ENCODE measurements at places on chromosomes 2 and 18. TPM values are rescaled to one million over a fixed set of nuclear protein-coding genes. Genes with fewer than 3 reads are reported as not detected.

DNA sequence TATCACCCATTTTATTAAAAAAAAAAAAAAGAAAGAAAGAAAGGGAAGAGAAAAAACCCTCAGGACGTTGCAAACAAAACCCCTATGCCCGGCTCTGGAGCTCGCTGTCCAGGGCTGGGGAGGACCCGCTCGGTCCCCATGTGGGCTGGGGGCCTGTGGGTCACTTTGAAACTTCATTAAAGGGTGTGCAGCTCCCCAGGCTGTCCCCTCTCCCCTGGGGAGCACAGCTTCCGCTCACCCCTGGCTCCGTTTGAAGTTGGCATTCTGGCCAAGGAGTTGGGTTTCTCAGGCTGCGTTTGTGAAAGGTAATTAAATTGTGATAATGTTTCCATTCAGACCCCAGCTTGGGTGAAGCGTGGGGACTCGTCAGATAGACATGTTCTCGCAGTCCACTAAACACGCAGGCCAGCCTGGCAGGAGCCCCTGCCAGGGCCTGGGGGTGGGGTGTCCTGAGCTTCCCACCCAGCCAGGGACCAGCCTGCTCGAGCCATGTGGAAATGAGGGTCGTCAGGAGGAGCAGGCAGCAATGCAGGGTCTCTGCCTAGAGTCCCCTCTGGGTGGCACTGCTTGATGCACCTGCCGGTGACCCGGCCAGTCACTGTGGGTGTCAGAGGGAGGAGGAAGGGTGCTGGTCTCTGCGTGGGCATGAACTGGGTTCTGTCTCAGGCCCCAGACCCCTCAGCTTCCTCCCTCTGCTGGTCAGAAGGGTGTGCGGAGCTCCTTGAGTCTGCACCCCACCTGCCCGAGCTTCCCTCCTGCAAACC lies 166.2 kb downstream of the INHBB start:
- no peak for DNase-seq

- no peak for DNase-seq
Measured at GRCh38 chr2:41873102-41874031, 174.5 kb upstream of the PKDCC start.

TTL gene
- 31.8 TPM for total RNA-seq

GRCh38 chr2:134852518-134852917 lies 14.1 kb downstream of the ACMSD start:
- DNase-seq = no peak

DNA sequence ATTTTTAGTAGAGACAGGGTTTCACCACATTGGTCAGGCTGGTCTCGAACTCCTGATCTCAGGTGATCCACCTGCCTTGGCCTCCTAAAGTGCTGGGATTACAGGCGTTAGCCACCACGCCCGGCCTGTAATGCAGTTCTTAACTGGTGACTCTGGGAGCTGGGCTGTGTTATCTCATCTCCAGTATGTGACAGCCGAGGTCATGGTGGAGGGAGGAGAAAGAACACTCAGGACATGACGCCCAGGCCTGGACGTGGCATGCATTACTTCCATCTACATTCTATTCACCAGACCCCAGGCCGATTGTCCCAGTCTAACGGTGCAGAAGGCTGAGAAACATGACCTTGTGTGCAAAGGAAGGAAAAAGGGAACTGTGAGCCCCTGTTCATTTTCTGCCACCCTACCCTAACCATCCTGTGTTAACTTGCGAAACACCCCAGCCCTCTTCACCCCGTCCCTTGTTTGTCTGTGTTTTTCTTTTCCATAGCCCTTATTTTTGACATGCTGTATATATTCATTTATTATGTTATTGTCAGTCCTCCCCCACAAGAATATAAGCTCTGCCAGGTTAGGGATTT lies 88.1 kb upstream of the ASAP2 start:
- DNase-seq = no peak

DNA sequence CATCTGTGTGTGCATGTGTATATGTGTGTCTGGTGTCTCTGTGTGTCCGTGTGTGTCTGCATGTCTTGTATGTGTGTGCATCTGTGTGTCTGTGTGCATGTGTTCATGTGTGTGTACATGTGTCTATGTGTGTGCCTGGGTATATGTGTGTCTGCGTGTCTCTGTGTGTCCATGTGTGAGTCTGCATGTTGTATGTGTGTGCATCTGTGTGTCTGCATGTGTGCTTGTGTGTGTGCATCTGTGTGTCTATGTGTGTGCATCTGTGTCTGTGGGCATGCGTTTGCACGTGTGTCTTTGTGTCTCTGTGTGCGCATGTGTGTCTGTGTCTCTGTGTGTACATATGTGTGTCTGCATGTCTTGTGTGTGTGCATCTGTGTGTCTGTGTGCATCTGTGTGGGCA lies 207.7 kb downstream of the TNS1 start:
- DNase-seq = peak; percentile 1

HRH4 gene
- total RNA-seq = not detected

DNA sequence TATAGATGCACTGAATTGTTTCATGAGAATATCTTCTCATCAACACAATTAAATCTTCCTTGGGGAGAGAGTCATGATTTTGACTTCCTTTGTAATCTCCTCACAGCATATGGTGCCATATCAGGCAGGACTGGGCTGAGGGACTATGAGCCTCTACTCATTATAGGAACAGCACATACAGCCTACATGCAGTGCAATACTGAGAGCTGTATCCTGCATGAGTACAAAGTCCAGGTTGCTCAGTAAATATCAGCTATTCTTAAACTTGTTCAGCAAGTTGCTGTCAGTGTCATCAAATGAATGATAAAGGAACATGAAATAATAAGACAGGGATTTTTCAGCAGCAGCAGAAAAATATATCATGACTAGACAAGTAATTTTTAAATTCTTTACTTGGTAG lies 10.8 kb downstream of the DLGAP1 start:
- peak; percentile 38 for DNase-seq

- DNase-seq = no peak
Measured at GRCh38 chr2:181047829-181048228, 67.4 kb downstream of the UBE2E3 start.

DNA sequence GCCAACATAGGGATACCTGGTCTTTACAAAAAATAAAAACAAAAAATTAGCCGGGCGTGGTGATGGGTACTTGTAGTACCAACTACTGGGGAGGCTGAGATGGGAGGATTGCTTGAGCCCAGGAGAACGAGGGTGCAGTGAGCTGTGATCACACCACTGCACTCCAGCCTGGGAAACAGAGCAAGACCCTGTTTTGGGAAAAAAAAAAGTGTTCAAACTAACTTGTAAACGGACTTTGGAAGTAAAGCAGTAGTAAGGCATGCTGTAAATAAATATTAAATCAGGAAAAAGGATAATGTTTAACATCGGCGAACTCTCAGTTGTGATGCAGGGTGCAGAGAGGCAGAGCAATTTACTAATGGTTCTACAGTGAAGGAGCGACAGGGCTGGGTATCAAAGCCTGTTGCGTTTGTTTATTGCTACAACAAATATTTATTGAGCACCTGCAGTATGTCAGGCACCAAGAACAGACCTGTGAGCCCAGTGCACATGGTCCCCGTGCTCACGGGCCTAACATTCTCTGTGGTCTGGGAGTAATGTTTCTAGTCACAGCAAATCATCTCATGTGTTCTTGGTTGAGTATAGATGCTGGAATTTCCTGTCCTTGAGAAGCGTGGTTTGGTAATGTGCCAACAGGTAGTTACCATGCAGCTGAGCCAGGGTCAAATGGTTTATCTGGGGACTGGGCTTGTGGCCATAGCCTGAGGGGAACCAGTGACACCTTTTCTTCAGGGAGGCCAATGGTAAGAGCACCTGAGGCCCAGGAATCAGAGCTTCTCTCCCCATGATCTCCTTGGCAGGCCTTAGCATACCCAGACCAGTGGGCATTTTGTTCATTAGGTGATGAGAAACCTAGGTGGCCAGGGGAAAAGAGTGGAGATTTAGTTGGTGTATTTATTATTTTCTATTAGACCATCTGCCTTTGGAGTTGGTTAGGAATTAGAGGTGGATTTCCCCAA lies 27.9 kb upstream of the GREB1 start:
- DNase-seq = no peak

- DNase-seq = no peak
Measured at GRCh38 chr2:239382384-239382880, 18.4 kb downstream of the HDAC4 start.

DNA sequence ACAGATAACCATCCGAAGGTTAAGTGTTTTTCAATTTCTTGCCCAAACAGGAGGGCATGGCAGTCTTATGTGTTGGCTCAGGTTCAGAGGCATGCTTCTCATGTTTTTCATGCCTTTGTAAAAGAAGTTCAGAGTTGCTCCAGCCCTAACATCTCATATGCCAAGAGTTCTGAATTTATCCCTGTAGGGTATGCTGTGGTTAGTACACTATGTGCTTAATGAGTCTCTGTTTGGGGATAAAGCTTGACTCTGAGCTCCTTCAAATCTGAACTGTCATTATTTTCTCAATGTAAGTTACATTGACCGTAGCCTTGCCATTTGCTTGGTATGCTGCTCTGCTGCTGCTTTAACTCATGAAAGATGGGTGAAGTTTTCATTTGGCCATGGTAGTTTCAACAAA lies 67.9 kb upstream of the PNPT1 start:
- no peak for DNase-seq

OR6B2 gene
- total RNA-seq = not detected

DNA sequence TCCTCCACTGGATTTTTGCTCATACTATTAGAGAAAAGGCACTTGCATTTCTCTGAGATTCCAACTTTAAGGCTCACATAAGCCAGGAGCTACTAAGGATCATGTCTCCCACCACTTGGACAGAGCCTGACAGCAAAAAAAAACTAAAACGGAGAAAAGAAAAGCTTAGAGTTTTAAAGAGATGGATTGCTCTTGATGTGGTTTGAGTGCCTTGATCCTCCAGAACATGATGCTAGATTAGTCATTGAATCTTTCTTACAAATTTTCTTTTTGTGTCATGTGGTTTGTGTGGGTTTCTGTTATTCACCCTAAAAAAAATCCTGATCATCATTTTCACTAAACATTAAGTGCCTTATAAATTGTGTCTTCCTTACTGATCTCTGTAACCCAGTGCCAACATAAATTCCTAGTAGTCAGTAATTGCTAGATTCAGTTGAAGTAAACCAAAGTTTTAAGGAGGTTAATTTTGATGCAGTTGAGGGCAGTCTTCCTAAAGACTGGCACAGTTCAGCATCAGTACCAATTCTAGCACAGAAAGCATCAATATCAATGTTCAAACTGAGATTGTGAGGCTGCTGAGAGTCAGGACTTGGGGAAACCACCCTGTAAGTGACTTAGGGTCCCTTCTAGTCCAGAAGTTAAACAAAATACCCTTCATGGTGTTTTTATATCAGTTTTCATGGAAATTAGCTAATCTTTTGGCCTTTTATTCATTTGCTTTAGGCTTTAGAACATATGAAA lies 206.3 kb downstream of the RAD51AP2 start:
- no peak for DNase-seq

GRCh38 chr2:236633775-236634560 lies 64.3 kb downstream of the ACKR3 start:
- DNase-seq = no peak

DNA sequence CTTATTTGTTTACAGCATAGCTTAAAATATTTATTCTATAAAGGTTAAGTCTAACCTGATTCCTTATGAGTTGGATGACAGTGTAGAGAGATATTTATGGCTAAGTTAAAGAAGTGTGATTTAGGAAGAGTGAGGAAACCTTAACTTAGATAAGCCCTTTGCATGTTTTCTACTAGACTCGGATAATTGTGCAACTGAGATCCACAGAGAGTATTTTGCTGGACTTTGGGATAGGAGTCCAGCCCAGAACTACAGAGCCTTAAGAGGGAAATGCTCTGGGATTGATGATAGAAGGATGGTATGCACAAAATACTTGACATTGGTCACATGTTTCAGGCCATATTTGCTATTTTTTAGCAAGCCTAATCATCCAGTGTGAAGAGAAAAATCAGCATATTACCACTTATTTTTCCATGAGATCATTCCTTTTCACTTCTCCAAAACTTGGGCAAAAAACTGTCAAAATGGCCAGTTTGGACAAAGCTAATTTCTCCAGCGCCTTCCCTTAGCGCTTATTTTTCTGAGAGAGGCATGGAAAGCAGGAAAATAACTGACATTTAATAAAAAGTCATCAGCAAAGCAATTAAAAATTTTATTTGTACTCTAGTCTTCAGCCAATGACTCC lies 3.1 kb downstream of the CD28 start:
- DNase-seq = no peak

CFC1 gene
- total RNA-seq = not detected

UGT1A10 gene
- 47.5 TPM for total RNA-seq

DNA sequence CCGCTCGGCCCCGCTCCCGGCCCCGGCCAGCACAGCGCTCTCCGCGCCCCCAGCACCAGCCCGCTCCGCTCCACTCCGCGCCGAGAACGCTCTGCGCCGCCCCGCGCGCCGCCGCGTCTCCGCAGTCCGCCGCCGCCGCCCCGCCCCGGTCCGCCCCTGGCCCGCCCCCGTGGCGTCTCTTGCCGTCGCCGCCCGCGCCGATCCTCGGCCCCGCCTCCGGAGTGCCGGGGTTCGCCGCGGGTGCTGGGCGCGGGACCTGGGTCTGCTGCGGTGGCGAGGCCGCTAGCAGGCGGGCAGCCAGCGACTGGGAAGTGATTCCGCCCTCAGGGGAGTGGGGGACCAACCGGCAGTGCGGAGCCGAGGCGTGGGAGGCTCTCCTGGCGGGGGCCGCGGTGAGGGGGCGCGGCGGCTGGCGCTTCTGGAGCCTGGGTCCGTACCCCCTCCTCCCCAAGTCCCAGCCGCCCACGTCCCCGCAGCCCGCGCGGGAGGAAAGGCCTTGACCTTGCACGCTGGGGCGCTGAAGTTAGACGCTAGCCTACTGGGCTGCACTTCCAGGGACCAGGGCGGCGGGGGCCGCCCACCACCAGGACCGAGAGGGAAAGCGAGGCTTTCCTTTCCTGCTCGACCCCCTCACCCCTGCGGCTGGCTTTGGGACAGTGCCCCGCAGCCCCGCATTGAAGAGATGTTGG lies at the start of gene HS6ST1:
TSS of gene HS6ST1 (minus strand) at position 93 of the 689 bp plus-strand sequence. CDS start 305 bp downstream, outside the sequence.
- peak; percentile 90 for DNase-seq

- DNase-seq = no peak
Measured at GRCh38 chr2:175647058-175647457, 355.0 kb downstream of the LNPK start.

GRCh38 chr18:13524811-13525210 lies 201.5 kb downstream of the FAM210A start:
- DNase-seq = no peak

DNA sequence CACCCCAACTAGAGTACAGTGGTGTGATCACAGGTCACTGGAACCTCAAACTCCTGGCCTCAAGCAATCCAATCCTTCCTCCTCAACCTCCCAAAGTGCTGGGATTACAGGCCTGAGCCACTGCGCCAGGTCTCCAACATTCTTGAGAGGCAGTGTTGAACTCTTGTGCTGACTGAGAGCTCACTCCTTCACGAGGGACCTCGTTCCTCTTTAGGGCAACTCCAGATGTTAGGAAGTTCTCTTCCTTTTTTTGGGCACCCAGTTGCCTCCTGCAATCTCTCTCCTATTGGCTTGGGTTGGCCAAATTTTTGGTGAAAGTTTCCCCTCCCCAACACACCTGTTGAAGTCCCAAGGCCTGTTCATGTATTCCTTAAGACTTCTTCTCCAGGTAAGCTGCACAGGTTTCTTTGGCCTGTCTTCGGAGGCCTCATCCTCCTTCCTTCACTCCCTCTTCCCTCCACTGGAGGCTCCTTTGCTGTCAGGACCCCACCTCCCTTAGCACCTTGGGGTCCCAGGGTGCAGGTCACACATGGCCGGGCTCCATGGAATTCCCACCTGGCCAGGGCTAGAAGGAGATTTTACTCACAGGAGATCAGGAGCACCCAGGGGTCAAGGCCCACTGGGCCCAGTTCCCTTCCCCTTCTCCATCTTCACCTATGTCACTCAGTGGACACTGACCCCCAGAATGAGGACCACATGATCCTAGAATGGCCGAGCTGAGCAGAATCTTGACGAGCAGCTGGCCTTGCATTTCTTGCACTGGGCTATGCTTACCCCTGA lies 94.6 kb upstream of the SMAD2 start:
- DNase-seq = no peak
